Caudate nucleus (tissue), 63 donors: ENCODE measurements at places on chromosomes 3 and 15.

DNA sequence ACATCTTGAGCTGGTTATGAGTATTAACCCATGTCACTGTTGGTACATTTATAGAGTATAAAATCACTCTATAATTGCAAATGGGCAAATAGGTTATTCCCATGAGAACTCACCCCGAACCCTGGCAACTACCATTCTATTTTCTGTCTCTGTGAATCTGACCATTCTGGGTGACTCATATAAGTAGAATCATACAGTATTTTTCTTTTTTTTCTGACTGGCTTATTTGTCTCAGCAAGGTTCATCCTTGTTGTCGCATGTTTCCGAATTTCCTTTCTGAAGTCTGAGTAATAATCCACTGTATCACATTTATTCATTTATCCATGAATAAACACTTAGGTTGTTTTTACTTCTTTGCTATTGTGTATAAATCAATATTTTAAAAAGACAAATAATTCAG is 59.9 kb upstream of the CHRM5 start:
- DNase-seq: no peak

DNA sequence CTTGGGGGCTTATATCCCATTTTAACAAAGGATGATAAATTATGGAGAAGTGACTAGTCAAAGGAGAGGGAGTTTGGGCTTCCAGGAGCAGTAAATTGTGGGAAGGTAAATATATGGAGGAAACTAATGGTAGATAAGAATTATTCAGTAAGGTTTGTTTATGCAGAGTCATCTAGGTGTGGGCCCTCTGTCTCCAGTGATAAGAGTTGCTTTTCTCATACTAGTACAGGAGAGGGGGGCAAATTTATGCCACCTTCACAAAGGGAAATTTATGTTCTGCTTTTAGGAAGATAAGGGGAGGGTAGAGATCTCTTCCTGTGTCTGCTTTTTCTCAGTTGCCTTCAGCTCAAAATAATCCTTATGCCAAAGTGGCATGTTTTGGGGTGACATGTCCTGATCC is 383.7 kb upstream of the PPP2R3A start:
- DNase-seq: no peak

DNA sequence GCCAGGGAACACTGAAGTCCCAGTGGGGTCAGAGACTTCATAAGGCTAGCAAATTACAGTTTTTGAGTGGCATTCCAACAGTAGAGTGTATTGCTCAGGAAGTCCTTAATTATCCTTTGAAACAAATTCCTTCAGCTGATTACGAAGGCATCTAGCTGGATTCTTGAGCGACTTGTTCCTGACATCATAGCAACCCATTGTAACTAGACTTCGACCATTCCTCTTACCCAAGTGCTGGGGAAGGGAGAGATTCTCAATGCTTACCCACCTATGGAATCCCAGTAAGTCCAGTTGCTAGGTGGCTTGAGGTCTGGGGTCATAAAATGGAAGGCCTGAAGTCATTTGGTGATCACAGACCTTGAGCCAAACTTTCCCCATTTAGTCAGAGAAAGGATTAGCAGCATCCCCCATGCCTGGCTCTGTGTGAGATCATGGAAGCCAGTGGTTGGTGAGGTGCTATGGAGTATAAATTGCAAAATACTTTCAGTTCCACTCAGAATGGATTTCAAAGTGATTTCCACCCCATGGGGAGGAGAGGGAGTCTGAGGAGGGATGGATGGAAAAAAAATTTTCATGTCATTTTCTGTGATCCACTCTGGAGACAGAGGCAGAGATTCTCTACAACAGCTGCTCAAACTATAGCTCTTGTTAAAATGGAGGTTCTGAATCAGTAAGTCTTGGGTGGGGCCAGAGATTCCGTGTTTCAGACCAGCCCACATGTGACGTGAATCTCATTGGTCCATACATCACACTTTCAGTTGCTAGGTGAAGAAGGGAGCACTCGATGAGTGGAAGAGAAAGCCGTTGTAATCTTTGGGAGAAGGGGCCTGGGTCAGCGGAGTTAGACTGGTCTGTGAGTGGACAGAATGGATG is 45.7 kb downstream of the CD86 start:
- no peak for DNase-seq

DNA sequence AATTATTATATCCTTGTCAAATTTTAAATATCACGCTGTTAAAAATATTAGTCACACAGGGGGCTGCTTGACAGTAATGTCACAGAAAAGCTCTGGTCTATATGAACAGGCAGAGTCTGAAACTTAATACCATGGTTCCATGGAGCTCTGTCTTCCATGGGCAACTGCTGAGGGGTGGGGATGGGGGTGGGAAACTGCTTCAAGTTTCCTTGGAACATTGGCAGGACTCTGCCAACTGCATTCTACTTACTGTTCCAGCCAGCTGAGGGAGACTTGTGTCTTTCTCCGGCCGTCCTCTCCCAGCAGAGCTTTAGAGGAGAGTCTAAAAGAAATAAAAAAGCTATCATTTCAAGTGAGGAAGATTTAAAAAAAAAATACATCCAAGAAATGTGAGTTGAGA is 348.7 kb downstream of the ZIC1 start:
- DNase-seq: no peak

DNA sequence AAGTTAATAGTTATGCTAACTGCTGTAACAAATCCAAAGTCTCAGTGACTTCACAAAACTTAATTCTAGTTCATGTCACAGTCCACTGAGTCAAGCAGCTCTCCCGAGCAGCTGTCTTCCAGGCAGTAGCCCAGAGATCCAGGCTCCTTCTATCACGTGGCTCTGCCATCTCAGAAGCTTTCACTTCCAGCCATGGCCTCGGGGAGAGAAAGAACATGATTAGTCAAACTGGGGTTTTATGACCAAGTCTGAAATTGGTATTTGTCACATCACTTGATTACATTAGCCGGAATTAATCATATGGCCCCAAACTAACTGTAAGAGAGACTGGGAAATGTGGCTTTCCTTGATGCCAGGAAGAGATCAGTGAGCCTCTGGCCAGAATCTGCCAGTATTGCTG is 70.2 kb upstream of the DGKG start:
- DNase-seq: no peak

DNA sequence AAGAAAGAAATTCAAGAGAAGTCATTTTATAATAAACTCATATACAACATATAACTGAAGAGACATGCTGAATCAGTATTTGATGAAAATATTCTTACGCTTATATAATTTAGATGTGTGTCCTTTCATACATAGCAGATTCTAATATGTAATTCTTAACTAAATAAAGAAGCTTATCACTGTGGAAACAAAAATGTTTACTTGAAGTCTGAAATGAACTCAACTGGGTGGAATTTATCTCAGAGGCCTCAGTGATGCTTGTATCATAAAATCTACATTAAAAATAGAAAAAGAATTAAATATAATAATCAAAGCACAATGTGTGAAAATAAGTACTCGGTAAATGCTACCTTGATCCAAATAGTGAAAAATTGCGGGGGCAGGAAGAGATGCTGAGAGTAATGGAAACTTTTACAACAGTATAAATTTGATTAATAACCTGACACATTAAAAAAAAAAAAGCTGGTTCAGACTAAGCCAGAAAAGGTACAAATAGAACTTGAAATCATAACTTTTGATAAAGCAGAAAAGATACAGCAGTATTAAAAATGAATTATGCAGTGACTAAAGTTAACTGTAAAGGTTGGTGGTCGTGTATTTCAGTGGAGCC is 12.0 kb upstream of the CBLB start:
- no peak for DNase-seq

DNA sequence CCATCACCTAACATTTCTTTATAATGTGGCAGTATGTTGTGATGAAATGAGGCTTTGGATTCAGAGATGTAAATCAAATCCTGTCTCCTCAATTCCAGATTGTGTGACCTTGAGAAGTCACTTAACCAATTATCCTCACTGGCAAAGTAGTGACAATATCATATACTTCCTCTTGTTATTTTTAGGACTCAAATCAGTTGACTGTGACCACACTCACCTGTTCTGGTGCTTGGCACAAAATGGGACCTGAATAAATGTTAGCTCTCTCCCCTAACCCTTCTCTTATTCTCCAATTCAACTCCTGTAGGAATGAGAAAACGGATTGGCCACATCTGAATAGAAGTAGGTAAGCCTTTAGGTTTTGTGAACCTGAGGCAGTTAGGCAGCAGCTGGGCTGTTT is 42.1 kb downstream of the IQCH start:
- no peak for DNase-seq

DNA sequence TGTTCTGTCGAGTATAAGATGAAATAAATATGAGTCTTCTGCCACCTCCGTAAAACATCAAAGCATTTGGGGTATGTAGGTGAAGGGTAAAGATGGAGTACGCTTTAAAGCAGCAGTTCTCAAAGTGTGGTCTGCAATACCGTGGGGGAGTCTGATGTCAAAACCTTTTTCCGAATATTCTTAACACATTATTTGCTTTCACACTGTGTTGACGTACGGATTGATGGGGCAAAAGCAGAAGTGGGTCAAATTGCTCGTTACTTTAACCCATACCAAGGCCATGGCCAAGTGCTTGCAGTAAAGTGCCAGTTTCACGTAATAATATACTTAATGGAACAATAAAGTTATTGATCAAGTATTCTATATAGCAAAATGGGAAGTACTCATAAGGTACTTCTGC is 36.3 kb downstream of the PAK2 start:
- no peak for DNase-seq

- DNase-seq: no peak
Observed at GRCh38 chr15:42619656-42620371, 44.4 kb downstream of the STARD9 start.

GRCh38 chr15:101049282-101049681 is 130.1 kb downstream of the LRRK1 start:
- no peak for DNase-seq

DNA sequence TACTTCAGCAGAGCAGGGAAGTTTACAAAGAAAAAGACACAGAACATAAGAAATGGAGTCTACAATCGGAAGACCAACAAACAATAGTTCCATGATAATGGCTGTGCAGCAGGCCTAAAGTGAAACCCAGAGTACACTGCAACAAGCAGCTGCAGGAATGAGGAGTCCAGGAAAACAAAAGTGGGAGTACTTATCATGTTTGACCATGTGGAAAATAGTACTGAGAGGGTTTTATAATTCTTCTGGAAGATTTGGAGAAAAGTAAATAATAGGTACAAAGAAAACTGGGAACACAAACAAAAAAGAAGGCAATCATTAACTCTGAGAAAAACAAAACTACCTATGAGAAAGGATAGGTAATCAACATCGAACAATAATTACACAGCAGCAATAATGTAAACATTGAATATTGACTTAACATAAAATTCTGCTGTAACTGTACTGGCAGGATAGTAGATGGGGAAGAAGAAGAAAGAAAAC is 87.5 kb downstream of the NEK10 start:
- DNase-seq: no peak

DNA sequence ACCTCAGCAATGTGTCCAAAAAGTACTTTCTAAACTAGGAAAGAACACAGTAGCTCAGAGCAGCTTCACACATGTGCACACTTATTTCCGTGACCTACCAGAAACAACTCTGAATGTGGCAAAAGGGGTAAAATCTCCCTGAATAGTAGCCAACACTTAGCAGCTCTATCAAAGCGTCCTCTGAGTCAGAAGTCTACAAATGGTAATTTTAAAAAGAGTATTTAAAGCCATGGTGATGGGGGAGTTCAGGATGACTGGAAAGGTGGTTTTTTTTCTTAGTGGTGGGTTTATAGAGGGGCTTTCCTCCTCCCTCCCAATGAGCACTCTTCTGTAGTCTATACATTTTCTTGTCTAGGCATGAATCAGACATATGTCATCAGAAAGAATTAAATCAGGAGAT is 223.8 kb upstream of the PRICKLE2 start:
- no peak for DNase-seq

- no peak for DNase-seq
Observed at GRCh38 chr15:67782691-67782991, 42.7 kb upstream of the SKOR1 start.

- DNase-seq: no peak
Observed at GRCh38 chr15:41943543-41944312, 28.6 kb downstream of the EHD4 start.

DNA sequence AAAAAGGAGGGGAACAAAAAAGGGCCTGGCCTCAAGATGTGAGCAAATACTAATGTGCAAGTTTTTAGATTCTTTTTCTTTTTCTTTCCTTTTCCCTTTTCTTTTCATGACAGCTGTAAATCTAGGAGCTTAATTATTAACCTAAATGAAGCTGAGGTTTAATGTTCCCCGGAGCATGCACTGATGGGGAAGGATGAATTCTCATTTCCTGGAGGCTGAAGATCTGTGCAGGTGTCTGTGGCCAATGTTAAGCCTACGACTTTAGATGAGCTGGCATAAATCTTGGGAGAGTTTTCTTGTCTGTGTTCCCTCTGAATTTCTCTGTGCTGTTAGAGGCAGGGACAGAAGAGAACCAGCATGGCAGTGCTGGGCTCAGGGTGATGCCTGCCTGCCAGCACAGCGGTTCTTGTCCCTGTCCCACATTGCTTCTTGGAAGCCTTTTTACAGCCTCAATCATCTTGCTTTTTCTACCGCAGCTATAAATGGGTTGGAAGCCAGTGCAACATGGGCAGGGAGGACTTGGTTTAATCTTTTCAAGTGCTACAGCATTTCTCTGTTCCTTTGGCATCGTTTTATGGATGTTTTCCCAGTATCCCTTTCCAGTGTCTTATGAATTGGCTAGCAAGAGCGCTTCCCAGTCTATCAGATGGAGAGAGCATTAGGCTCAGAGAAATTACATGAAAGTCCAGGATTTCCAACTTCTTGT is 119.1 kb downstream of the ATG7 start:
- no peak for DNase-seq

- DNase-seq: no peak
Observed at GRCh38 chr3:25812644-25813043, 22.8 kb downstream of the OXSM start.

GRCh38 chr15:72599855-72600464 is 54.5 kb upstream of the GOLGA6B start:
- no peak for DNase-seq

GRCh38 chr3:184604615-184605290 is 43.2 kb downstream of the EPHB3 start:
- no peak for DNase-seq

GRCh38 chr3:171850960-171851659 is 8.0 kb downstream of the TMEM212 start:
- no peak for DNase-seq

- no peak for DNase-seq
Observed at GRCh38 chr3:10972072-10972782, 20.3 kb upstream of the SLC6A1 start.

GRCh38 chr3:182045736-182046135 is 334.0 kb downstream of the SOX2 start:
- no peak for DNase-seq

GRCh38 chr3:129329858-129330257 is 51.2 kb downstream of the HMCES start:
- DNase-seq: no peak

DNA sequence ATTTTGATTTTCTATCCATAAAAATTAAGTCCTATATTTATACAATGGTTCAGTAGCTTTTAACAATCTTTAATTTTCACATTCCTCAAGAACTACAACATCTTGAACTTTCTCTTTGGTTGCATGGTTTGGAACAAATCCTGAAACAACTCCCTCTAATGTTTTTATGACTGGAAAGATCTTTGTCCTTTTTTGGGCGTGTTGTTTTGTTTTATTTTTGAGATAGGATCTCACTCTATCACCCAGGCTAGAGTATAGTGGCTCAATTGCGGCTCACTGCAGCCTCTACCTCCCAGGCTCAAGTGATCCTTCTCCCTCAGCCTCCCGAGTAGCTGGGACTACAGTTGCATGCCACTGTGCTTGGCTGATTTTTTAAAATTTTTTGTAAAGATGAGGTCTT is 4.0 kb downstream of the STX19 start:
- no peak for DNase-seq
